ENCODE measurements at places on chromosomes 12 and 14.

- DNase-seq, result no peak
Observed at GRCh38 chr12:119134284-119135072, 44.3 kb upstream of the HSPB8 start.

DNA sequence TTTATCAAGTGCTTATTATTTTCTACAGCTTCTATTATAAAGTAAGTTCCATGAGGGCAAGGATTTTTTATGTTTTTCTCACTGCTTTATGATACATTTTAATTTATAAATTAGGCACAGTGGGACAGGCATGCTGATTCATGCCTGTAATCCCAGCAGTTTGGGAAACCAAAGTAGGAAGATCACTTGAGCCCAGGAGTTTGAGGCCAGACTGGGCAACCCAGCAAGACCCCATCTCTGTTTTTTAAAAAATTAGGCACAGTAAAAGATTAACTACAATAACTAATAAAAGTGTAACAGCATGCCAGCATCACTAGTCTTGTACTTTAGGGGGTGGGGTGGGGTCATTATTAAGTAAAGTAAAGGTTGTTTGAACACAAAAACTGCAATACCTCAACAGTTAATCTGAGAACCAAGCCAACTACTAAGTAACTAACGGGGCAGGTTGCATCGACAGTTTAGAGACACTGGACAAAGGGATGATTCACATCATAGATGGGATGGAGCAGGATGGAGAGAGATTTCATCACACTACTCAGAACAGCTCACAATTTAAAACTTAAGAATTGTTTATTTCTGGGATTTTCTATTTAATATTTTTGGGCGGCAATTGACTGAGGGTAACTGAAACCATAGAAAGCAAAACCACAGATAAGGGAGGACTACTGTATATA lies 119.5 kb downstream of the PLEKHA5 start:
- DNase-seq, result peak; percentile 26

DNA sequence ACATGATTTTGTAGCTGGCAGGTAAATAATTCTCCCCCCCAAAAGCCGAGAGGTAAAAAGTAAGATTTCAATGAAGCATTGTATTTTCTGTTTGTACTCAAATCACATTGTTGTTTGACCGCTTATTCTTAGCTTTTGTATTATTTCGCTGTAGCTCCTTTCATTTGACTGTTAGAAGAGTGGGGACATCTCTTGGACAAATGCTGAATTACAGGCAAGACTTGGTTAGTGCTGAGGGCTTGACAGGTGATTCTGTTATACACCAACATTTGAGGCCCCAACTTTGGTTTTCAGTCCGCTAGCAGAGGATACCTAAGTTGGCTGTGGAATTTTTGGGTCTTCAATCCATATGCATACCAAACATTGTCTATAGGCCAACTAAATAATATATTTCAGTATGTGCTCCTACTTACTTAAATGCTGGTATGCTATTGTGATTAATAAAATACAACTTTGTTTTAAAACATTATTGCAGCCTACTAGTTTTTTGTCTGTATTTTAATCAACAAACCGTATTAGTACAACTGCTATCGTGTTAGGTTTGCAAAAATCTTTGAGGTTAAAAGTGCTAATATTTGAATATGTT lies 102.2 kb downstream of the ERC1 start:
- DNase-seq, result peak; percentile 63

- peak; percentile 21 for DNase-seq
Observed at GRCh38 chr12:3000548-3001275, 41.5 kb downstream of the TEAD4 start.

- peak; percentile 83 for DNase-seq
Observed at GRCh38 chr12:56258068-56258819, at the start of gene ANKRD52. ANKRD52 (minus strand) TSS chr12:56258384; CDS start chr12:56258269, 115 bp downstream.

DNA sequence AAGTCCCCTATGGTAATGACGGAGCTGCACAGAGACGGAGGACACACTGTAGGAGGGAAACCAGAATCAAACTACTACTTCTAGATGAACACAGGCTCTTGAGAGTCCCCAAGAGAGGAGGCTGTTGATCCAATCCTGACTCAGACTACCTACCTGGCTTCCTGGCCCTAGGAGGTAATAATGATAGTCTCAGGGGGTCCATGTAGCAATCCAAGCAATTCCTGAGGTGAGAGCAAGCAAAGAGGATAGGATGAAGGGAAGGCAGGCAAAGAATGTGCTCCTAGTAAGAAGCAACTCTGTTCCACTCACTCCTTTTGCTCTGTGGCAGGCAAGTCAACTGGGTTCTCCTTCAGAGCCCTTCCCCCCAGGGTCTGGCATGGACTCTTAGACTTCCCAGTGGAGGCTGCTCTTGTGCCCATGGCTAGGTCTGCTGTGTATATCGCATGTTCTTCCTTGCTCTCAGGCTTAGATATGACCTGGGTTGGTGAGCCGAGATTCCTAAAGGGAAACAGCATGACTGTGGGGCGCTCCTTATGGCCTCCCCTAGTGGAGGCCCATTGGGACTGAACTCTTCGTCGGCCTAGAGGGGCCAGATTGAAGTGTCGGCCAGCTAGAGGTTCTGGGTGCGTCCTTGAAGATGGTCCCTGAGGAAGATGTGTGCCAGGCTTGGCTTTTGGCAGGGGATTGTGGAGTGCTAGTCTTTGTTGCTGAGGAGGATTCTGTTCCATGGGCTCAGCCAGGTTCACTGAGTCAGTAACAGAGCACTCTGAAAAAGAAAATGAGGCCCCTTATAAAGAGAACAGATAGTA lies 2.1 kb downstream of the TINF2 start:
- no peak for DNase-seq

- no peak for DNase-seq
Observed at GRCh38 chr14:25053585-25053984, 3.6 kb upstream of the STXBP6 start.

GRCh38 chr12:52358575-52359350 lies 8.5 kb downstream of the KRT85 start:
- DNase-seq, result peak; percentile 38

GRCh38 chr12:11543457-11544158 lies 105.9 kb upstream of the ETV6 start:
- DNase-seq, result no peak

DNA sequence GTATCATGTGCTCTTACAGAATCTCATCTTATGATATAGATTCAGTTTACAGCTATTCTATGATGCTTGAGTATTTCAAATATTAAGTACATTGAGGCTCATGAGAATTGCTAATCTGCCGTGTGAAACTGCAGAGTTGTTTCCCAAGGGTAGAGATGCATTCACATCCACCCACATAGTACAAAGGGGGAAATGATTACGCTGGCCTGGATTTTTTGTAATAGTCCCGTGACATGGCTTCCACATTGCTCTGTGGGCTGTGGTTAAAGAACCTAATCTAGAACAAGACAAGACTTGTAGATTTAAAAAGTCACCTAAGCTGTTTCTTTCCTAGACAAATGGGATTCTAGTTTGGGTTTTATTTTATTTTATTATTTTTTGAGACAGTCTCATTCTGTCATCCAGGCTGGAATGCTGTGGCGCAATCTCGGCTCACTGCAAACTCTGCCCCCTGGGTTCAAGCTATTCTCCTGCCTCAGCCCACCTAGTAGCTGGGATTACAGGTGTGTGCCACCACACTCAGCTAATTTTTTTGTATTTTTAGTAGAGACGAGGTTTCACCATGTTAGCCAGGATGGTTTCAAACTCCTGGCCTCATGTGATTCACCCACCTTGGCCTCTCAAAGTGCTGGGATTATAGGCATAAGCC lies 13.0 kb upstream of the RIOX1 start:
- DNase-seq, result no peak

DNA sequence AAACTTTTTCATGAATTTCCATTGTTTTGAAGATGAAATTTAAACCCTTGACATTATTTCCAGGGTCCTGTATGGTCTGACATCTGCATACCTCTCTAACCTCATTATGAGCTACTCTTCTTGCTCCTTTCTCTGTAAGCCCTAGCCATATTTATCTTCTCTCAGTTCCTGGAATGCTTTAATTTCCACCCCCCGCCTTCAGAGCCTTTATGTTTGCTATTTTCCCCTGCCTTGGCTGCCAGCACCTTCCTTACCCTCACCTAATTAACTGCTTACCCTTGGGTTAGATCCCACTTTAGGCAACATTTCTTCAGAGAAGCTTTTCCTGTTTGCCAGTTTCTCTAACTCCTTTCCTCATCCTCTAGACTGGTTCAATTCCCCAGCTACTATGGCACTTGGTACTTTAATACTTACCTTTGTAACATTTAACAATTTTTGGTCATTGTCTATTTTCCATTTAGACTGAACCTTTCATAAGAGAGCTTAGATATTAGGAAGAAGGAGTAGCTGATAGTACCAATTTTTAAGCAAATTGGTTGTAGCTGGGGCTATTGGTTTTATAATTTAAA lies 6.0 kb downstream of the STYX start:
- DNase-seq, result no peak

GRCh38 chr14:47044841-47045240 lies 393.3 kb upstream of the RPL10L start:
- no peak for DNase-seq

DNA sequence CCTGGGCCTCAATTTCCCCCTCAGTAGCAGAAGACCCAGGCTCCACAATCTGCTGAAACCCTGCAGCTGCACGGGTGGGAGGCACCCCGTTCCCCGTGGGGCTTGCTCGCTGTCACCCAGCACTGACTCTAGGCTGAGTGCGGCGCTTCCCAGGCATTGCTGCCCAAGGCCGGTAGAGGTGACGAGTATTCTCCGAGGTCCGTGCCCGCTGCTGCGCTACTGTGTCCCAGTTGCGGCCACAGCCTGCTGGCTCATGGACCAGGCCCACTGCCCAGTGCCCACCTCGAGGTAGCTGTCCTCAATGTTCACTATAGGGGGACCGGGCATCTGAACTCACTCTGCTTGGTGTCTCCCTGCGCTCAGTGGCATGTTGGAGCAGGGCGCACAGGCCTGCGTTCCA lies 74.7 kb downstream of the GSC start:
- DNase-seq, result no peak

- no peak for DNase-seq
Observed at GRCh38 chr14:32434880-32435279, 105.8 kb downstream of the AKAP6 start.

- peak; percentile 96 for DNase-seq
Observed at GRCh38 chr12:19138551-19138950, 9.0 kb downstream of the PLEKHA5 start.

DNA sequence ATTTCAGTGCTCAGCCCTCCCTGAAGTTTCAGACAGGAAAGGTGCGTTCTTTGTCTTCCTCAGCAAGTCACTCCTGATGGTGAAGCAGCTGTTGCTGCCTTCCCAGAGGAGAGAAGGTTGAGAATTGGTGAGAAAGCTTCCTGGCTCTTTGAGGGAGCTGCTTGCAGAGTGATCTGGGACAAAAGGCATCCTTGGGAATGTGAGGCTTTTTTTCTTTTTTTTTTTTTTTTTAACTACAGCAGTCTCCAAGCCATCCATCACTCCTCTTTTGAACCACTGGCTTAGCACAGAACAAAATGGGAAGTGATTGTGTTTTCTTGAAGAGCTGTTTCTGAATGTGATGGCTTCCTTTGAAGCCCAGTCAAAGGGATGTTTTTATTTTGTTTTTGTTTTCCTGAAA lies 120.4 kb upstream of the LRIG3 start:
- peak; percentile 85 for DNase-seq

GRCh38 chr14:22329371-22329770 lies 259.7 kb downstream of the DAD1 start:
- no peak for DNase-seq

DNA sequence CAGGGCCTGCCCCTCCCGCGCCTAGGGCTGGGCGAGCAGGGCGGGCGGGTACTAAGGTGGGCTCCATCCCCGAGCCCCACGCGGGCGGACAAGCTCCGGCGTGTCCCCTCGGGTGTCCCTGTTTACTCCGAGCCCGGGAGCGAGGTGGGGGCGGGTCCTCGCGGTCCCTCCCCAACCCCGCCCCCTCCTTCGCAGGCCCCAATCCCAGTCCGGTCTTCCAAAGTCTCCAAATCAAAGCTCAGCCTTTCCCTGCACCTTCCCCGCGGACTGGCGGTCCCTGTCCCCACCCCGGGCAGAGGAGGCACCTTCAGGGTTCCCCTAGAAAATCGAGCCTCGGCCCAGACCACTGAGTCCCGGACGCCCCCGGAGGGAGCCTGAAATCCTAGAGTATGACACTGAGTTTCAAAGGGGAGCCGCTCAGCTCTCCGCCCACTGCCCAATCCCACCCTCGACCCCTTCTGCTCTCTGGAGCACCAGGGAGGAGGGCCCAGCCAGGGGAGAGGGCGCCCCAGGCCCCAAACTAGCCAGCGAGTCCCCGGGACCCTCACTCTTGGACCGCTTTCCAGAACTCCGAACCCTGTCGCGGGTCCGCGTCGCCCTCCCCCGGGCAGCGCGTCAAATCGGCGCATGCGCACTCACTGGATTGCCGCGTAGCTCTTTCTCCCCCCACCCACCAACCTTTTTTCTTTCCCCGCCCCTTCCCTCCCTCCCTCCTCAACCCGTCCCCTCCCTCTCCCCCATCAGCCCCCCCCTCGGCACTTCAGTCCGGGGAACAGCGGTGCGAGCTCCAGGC lies at the start of gene LRP1:
Gene LRP1, plus strand, starts transcription at position 758 of the 793 bp plus-strand sequence. CDS start 482 bp downstream, outside the sequence.
- peak; percentile 86 for DNase-seq
